ENCODE measurements at places on chromosomes 2 and 18.

GRCh38 chr18:35968278-35968880 is 4.1 kb upstream of the RMP24 start:
- DNase-seq: no peak

DNA sequence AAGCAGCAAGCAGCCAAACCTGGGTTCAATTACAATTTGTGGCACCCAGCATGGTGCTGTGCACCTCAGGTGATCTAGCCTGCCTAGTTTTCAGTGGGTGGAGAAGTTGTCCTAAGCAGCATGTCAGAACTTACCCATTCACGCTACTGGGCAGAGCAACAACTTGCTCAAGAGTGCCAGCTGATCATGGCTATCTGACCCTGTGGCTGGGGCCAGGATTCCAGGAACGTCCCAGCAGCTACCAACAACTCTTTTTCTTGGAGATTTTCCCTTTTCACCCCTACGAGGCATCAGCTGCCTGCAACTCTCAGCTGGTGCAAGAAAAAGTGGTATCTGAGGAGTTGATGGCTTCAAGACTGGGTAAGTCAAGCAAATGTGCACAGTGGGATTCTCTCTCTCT is 83.5 kb downstream of the SH3YL1 start:
- no peak for DNase-seq

DNA sequence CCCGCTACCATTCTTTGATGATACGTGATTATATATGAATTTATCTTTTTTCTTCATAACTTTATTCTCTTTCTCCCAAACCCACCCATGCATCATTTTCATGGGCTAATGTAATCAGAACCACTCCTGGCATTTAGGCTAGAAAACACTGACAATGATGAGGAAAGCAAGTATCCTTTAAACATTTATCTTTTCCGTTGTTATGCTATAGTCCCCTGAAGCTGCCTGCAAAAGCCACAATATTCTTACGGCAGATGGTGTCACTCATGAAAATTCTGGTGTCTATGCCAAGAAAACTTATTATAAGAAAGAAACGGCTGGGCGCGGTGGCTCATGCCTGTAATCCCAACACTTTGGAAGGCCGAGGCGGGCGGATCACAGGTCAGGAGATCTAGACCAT is 221.8 kb upstream of the CTAGE1 start:
- no peak for DNase-seq

- no peak for DNase-seq
Observed at GRCh38 chr2:180583441-180584140, 396.8 kb upstream of the UBE2E3 start.

DNA sequence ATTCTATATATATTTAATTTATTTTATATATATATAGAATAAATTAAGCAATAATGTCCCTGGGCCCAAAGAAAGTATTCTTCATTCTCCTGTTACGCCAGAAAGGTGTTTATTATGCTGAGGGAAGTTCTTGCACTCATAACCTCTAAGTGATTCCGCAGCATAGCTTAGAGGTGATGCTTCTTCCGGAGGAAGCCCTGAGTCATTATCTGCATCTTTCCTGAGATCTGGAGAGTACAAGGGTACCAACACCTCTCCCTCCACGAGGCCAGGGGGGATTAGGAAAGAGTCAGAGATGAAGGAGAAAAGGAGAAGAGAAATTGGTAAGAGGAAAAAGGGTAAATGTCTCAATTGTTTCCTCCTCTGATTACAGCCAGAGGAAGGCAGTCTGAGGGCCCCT is 43.1 kb upstream of the RTN4 start:
- no peak for DNase-seq
